PC-9 (cell line): ENCODE measurements at places on chromosomes 1 and 21.

- no peak overlapping the region for H3K4me3 ChIP-seq
- H3K27me3 ChIP-seq: no peaks in the 10 kb centered on the region
- H3K36me3 ChIP-seq: peaks cover 3% of the 10 kb centered on the region; the same call in 1 of the 2 replicates
- H3K27ac ChIP-seq: no peak overlapping the region
These were observed 141.8 kb downstream of the DYRK1A start for GRCh38 chr21:37508341-37508740.

DNA sequence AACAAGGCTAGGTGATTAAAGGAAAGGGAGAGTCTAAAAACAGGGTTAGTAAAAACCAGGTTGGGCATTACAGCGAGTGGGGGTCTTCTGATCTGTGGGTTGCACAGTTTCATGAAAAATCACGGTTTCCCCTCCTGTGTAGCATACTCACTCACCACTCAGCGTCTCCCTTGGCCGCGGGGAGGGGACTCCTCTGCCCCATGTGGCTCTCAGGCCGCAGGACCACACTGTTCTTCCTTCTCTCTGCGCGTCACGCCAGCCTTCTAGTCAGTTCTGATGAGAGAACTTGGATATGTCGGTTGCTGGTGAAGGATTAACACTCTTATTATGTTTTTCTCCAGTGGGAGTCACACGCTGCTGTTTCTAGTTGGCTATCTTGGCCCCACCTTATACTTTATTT, 254.6 kb upstream of the LRRC7 start:
- no peak overlapping the region for H3K4me3 ChIP-seq
- no peaks in the 10 kb centered on the region for H3K4me1 ChIP-seq
- no peaks in the 10 kb centered on the region for H3K27me3 ChIP-seq
- no peaks in the 10 kb centered on the region for H3K36me3 ChIP-seq
- no peak for DNase-seq

DNA sequence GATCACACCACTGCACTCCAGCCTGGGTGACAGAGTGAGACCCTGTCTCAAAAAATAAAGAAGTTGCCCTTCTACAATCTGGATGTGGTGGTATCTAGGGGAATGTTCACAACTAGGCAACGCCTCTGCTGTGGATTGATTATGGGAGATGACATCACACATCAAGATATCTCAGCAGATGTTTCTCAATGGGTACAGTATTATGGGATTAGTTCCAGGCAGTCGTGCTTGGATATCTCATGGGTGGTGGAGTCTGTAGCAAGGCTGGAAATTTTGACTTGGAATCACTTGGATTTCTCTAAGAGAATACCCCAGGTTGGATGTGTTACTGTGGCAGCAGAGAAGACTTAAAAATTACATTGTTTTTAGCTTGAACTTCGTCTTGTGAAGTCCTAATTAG, 7.7 kb downstream of the IFNAR2 start:
- H3K4me3 ChIP-seq: no peak overlapping the region
- H3K27me3 ChIP-seq: no peaks in the 10 kb centered on the region
- H3K36me3 ChIP-seq: no peaks in the 10 kb centered on the region
- H3K4me1 ChIP-seq: no peaks in the 10 kb centered on the region
- DNase-seq: no peak

DNA sequence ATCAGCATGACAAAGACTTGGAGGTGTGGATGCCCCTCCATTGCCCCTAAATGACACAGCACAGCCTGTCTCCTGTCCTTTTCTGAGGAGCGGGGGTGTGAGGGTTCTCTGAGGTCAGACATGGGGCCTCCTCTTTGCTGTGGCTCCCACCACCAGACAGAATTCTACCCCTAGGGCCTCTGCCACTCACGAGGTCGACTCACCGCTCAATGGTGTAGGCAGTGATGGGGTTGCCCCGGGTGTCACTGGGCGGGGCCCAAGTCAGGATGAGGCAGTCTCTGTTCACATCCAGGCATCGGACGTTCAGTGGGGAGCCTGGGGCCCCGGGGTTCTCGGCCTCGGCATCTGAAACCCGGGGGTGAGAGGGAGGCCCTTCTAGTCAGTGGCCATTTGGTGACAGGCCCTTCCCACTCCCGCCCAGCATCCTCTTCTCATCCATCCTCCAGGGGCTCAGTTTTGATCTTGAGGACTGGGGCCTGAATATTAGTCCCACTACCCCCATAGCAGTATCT, 19.9 kb downstream of the MYOM3 start:
- H3K27ac ChIP-seq: no peak overlapping the region
- H3K36me3 ChIP-seq: no peaks in the 10 kb centered on the region
- H3K4me3 ChIP-seq: no peak overlapping the region
- DNase-seq: no peak
- H3K27me3 ChIP-seq: no peaks in the 10 kb centered on the region

DNA sequence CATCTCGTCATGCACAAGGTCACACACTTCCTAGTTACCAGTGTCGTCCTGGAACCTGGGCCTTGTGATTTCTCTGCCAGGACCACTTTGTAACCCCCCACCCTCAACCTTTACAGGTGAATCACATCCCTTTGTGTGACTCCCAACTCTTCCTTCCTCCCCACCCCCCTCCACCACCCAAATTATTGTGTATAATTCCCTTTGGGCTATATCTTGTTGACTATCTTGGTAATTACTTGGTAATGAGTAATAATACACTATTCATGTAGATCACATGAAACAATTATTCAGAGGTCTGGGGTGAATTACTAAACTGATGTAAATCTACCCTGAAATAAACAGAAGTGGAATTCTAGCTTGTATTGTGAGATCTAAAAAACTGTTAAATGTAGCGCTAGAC, 1.7 kb downstream of the KCNK1 start:
- DNase-seq: no peak
- peaks cover 30% of the 10 kb centered on the region for H3K36me3 ChIP-seq
- H3K27me3 ChIP-seq: no peaks in the 10 kb centered on the region
- H3K4me3 ChIP-seq: peak overlapping the region; percentile 62
